ENCODE measurements at places on chromosomes 6 and 20.

DNA sequence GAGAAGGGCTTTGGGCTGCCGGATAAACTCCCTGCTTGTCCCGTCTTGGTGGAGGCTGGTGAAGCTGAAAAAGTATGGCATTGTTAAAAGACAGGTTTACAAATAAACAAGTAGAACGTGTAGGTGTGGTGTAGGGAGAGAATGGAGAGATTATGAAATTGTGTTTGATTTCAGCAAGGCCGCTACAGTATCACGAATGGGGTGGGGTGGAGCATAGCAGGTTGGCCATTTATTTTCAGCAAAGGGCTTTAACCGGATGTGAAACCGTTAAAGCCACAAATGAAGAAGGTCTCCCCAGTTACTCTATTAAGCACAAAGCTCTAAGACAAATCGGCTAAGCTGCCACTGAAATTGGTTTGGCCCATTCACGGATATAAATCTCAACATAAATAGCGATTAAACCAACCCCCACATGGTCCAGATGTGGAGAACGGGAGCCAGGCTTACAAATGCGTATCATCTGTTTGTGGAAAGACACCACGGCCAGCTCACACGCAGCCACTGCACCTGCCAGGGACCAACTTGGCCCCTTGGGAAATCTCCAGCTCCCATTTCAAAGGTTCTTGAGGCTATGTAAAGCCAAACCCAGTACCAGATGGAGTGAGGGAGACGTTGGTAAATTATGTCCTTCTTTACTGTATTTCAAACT is 94.0 kb downstream of the ZMYND8 start:
- DNase-seq = no peak

DNA sequence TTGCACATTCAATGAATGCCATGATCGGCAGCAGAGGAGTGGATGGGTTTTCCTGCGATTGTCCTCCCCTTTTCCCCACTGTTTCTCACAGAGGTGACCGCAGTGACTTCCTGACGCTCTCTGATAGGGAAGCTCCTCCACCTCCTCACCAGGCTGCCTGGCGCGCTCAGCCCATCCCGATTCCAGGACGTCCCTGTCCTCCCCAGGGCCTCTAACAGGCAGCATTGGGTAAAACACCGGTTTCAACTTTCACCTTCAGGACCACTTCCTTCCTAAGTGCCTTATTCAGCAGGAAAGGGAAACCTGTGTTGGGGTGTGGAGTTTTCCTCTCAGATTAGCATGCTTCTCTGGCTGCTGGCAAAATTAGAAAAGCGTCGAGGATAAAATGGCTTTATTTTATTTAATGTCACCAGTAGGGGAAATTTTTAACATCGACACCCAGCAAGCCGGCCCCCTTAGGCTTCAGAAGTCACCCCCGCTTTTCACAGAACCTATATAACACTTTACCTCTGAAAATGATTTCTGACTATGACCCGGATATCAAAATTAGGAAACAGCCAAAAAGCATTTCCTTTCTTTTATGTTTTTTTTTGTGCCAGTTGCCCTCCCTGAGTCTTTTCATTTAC is 570.4 kb upstream of the GJE1 start:
- no peak for DNase-seq

DNA sequence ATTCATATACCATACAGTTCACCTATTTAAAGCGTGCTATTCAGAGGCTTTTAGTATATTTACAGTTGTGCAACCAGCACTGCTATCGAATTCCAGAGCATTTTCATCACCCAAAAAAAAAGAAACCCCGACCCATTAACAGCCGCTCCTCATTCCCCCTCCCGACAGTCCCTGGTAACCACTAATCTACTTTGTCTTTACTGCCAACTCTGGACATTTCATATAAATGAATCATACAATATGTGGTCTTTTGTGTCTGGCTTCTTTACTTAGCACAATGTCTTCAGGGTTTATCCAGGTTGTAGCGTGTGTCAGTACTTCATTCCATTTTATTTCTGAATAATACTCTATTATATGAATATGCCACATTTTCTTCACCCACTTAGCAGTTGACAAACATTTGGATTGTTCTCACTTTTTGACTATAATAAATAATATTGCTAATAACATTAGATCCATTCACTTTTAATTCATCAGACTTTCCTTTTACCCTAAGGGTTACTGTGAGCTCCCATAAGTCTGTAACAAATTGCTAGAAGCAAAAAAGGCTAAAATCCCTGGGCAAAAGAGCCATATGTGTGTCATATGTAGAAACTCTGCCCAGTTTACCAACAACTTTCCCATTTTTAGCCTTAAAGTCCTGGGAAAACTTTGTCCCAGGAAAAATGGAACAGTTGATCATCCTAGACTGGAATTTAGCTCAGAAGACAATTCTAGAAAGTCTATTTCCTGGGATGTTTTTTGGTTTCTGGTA is 23.2 kb upstream of the ROS1 start:
- DNase-seq = no peak

- no peak for DNase-seq
Measured at GRCh38 chr6:130453230-130453629, 87.4 kb downstream of the TMEM200A start.

- peak; percentile 48 for DNase-seq
Measured at GRCh38 chr6:144150710-144151657, 667 bp downstream of the STX11 start.

- no peak for DNase-seq
Measured at GRCh38 chr20:37315452-37316110, 26.1 kb downstream of the MANBAL start.

GRCh38 chr6:28988536-28989311 is 16.4 kb downstream of the ZNF311 start:
- DNase-seq = peak; percentile 55

- DNase-seq = peak; percentile 4
Measured at GRCh38 chr6:128327890-128328289, 192.5 kb downstream of the PTPRK start.

DNA sequence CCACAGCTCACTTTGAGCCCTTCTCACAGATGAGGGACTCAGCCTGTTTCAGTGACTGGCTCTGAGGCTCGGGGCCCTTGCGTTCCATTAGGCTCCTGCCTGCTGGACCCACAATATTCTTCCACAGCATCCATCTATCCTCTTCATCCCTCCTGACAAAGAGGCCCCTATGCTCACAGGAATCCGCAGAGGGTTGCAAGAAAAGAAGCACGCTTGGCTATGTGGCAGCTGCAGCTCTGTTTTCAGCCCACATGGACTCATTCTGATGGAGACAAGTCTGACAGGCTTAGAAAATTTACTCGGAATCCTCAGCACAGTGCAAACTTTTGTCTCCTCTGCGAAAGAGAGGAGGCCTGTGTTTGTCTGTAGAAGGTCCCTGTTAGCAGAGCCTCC is 207.5 kb downstream of the SYNDIG1 start:
- no peak for DNase-seq

DNA sequence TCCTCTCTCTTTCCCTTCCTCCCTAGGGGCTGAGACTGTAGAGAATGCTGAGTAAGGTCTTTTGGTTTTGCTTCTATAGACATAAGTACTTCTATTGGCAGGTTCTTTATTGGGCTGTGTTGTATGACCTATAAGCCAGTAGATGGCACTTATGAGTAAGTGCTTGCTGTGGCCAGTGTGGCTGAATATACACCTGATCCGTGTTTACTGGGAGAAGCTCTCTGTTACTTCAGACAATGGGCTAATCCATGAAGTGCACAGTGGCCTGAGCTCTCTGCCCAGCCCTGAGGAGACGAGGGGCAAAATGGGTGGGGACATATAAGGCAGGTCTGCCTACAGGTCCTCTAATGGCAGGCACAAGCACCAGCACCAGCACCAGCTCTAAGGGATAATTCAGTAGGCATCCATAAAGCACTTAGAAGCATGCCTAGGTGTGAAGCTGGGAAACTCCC is 610.3 kb downstream of the RNF144B start:
- no peak for DNase-seq

- peak; percentile 84 for DNase-seq
Measured at GRCh38 chr6:12060780-12061609, 48.9 kb downstream of the HIVEP1 start.

GRCh38 chr20:913306-913849 is 2.8 kb downstream of the ANGPT4 start:
- DNase-seq = no peak

- DNase-seq = no peak
Measured at GRCh38 chr6:157563611-157564284, 182.8 kb downstream of the ZDHHC14 start.

- DNase-seq = no peak
Measured at GRCh38 chr6:24923885-24924401, 11.8 kb downstream of the RIPOR2 start.

GRCh38 chr6:45724511-45724910 is 291.1 kb downstream of the CLIC5 start:
- DNase-seq = no peak

GRCh38 chr6:152338335-152339125 is 298.6 kb downstream of the SYNE1 start:
- peak; percentile 43 for DNase-seq

DNA sequence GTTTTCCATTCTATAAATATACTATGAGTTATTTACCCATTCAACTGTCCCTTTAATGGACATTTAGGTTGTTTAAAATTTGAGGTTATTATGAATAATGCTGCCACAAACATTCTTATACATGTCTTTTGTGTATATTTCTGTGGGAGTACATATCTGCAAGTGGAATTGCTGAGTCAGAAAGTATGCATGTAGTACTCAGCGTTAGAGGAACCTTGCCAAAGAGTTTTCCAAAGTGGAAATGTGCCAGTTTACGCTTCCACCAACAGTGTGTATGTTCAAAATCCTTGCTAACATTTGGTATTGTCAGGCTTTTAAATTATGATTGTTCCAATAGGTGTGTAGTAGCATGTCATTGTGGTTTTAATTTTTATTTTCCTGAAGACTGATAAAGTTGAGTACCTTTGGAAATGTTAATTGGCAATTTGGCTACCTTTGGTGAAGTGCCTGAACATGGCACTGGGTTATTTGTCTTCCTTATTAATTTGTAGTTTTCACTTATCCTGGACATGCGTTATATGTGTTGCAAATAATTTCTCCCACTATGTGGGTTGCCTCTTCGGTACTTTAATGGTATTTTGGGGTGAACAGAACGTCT is 341.2 kb downstream of the CD83 start:
- no peak for DNase-seq

GRCh38 chr20:1402149-1402548 is 9.3 kb upstream of the FKBP1A start:
- no peak for DNase-seq

- DNase-seq = no peak
Measured at GRCh38 chr20:17888044-17888443, 80.5 kb downstream of the SNX5 start.

DNA sequence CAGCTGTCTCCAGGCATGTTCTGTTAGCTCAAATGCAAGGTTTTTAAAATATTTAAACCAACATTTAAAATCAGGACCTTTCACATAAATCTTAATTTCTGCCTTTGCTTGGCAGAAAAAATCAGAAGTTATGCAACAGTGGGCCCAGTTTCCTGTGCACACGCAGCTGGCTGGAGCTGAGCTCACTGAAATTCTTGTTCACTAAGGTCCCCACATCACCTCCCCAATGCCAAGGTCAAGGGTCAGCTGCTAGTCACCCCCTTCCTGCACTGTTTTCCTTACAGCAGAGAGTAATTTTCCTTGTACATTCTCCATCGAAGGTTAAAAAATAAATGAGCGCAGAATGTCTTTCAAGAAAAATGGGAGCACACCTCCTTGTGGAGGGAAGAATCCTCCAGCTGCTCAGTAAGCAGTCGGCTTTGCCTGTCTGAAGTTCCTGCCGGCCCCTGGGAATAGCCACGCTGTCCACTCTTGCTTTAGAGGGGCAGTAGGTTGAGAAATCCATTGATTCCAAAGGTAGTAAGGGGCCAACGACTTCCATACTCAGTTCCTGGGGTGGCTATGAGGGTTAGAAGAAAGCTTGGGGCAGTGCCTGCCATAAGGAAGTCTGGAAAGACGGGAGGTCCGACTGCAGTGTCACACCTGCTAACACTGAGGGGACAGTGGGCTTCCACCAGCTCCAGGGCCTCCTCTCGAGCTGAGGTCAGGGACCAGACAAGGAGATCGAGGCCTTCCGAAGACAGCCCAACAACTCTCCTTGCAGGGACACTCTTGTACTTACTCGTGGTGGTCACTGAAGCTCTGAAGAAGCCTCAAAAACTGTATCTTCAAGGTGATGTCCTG is 56.8 kb downstream of the MYH7B start:
- no peak for DNase-seq

DNA sequence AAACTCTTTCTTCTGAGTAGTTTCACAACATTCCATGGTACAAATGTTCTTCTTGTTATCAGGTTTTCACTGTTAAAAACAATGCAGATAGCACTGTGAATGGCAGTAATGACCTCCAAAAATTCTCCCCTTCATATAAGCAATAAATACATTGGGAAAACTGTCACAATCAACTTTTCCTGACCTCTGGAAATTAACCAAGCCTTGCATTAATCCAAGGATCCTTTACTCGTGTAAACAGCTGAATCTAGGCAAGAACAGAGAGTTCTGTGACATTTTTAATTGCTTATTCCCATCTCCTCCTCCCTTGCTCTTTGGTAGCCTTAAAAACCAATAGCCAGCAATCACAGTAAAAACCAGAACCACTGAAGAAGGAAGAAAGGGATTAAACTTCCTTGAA is 37.8 kb downstream of the FOXQ1 start:
- DNase-seq = no peak

DNA sequence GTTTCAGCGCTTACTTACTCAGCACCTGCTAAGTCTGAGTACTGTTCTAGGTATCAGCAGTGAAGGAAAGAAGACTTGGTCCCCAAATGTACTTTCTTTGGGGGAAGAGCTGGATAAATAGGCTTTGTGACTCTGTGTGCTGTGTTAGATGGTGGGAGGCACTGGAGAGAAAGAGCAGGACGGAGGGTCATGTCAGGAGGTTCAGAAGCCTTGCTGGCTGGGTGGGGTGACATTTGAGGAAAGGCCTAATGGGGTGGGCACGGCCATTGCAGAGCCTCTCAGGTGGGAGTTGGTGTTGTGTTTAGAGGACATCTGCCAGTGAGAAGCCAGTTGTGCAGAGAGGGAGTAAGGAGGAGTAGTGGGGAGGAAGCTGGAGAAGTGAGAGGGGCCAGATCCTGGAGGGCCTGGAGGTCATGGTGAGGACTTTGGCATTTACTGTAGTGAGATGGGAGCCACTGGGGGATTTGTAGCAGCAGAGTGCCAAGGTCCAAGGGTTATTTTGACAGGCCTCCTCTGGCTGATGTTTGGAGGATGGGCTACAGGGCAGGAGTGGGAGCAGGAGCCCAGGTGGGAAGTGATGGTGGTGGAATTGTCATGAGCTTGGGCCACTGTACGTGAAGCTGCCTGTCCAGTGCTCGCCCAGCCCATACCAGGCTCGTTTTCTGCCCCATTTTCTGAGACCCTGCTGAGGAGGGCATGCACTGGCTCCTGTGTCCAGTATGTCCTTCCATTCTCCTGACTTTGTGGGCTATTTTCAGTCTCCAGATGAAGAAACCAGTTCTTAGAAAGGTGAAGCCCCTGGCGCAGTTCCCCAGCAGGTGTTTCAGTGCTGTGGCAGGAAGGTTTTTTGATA is 886 bp downstream of the SDCBP2 start:
- no peak for DNase-seq

GRCh38 chr6:65126667-65127066 is 580.4 kb downstream of the EYS start:
- no peak for DNase-seq

DNA sequence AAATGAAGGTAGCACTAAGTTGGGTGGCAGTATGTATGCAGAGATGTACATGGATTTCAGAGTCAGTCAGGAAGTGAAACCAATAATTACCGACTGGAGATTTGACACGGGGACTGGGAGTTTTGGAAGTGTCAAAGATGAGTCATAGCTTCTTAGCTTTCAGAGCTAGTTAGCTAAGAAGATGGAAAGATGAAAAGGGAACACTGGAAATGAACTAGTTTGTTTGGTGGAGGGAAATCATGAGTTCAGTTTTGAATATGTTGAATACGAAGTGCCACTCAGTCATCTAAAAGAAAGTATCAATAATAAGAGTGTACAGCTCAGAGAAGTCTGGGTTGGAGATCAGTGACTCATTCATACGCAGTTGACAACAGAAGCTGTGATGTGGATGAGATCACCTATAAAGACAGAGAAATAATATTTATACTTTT is 7.5 kb downstream of the ESF1 start:
- DNase-seq = no peak

All from effector CD4-positive, alpha-beta T cell (primary cell).